SW 1271 (cell line): ENCODE measurements at places on chromosomes 5 and 9.

- DNase-seq, result no peak
Observed at GRCh38 chr5:140596321-140596741, 31.7 kb downstream of the SLC35A4 start.

- DNase-seq, result no peak
Observed at GRCh38 chr9:79895232-79895631, 323.5 kb downstream of the TLE4 start.

- DNase-seq, result no peak
Observed at GRCh38 chr5:150144879-150145278, 10.8 kb downstream of the PDGFRB start.

DNA sequence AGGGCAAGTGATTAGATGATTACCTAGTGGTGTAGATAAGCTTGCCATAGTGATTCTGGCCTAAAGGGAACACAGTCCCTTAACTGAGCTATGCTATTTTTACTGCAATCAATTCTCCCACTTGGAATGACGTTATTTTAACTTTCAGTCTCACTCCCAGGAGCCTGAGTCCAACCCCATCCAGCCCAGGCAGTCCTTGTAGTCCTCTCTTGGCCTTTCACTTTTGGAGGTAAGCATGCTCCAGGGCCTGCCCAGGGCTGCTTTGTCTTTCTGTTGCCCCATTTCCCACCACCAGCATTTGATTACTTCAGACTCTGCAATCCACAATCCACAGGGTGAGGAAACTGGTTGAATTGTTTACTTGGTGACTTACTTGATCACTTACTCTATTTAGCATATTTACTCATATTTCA, 233.0 kb downstream of the CD180 start:
- no peak for DNase-seq

GRCh38 chr5:56987171-56987570, 35.2 kb upstream of the MIER3 start:
- no peak for DNase-seq

GRCh38 chr5:141596867-141597266, 21.9 kb downstream of the DIAPH1 start:
- no peak for DNase-seq

GRCh38 chr5:149749481-149750365, 19.6 kb downstream of the PPARGC1B start:
- DNase-seq, result no peak

GRCh38 chr5:93791518-93791972, 50.1 kb upstream of the POU5F2 start:
- no peak for DNase-seq

GRCh38 chr5:116388564-116389258, 185.9 kb downstream of the SEMA6A start:
- DNase-seq, result no peak
